ENCODE measurements at places on chromosomes 2 and 18.

DNA sequence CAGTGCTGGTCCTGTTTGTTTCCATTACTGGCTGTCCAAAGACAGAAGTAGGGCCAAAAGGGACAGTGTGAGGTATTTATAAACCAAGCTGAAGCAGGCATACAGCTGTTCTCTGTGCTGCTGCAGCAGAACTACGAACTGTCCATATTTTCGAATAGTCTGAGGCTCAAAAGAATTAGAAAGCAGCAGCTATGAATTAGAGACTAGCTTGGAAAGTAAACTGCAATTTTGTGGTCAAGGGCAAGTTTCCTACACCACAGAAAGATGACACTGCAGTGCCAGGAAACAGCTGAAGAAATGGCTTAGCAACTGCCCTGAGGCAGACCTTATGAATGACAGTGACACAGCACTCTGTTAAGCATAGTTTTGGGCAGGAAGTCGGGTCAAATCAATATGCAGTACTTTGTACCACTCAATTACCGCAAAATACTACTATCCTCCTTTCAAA, 125.3 kb downstream of the TMEM131 start:
- peak; percentile 76 for DNase-seq

DNA sequence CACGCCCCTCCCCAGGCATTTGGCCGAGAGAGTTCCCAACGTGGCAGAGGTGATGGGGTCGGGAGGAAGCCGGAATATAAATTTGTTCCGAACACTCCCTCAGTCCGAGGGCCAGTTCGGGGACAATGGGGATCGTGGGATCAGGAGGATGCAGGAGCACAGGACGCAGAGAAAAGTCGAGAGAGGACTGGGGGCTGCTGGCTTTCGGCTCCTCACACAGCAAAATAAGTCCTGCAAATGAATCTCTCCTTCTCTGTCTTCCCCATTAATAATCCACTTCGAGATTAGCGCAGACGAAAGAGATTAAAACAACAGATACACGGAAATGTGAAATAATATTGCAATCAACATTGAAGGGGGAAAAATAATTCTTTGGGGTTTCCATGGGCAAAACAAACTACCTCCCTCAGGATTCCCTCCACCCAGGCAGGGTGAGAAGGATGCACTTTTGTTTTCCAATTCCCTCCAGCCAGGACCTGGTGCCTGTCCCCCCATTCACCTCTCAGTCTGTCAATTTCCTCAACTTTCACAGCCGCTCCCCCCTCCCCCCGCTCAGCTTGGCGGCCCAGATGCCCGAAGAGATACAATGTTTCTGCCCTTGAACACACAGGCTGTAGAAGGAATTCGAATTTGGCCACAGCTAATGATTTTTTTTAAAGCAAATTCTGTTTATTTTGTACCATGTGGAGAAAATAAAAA, 3.1 kb upstream of the ZEB2 start:
- DNase-seq = no peak

GRCh38 chr2:157777427-157777826, 98.7 kb downstream of the ACVR1 start:
- peak; percentile 58 for DNase-seq

DNA sequence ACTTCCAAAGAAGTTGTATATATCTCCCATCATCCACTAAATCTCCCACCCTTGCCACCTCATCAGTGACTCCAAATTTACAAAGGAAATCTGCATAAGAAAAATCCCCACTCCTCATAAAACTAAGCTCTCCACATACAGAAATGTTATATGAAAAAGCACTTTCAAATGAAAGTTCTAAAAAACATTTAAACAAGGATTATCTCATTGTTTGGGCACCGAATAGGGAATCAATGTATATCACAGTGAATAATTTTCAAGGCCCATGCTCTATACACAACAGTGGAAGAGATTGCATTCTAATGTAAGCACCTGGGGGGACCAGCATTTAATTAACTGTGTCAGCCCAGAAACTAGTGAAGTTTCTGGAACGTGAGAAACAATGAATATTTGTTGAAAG, 70.1 kb downstream of the OSR1 start:
- no peak for DNase-seq

DNA sequence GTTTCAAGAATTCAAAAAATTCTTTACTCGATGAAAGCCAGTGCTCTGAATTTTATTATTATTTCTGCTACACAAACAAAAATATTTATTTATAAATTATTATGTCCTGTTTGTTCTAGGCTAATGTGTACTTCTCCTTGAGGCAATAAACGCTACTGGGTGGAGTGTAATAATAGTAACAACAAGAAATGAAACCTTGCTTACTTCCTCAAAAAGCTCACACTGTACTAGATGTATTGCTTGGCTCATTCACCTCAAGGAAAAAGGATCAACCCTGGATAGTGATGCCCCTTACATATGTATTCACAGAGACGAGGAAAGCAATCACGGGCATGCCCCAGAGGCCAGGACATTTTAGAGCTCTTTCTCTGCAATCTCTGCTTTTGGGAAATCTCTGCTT, 685.6 kb upstream of the NXPH2 start:
- no peak for DNase-seq

- DNase-seq = peak; percentile 13
Observed at GRCh38 chr2:235496239-235496621, 2.4 kb downstream of the AGAP1 start.

DNA sequence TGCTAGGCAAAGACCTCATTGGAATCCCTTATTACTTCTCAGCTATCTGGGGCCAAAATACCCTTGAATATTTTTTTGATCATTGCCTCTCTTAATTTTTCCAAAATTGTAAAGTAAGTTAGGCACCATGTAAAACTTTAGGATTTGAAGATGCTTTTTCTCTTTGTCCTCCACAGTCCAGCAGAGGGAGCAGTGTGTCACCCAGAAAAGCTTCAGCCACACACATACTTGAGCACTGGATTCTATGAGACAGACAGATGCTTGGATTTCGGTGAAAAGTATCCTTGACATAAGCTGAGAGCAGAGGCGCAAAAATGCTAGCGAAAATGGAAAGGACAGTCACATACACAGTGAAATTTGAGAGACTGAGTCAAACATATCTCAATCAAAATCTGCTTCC, 74.7 kb upstream of the KCNJ3 start:
- DNase-seq = peak; percentile 60

DNA sequence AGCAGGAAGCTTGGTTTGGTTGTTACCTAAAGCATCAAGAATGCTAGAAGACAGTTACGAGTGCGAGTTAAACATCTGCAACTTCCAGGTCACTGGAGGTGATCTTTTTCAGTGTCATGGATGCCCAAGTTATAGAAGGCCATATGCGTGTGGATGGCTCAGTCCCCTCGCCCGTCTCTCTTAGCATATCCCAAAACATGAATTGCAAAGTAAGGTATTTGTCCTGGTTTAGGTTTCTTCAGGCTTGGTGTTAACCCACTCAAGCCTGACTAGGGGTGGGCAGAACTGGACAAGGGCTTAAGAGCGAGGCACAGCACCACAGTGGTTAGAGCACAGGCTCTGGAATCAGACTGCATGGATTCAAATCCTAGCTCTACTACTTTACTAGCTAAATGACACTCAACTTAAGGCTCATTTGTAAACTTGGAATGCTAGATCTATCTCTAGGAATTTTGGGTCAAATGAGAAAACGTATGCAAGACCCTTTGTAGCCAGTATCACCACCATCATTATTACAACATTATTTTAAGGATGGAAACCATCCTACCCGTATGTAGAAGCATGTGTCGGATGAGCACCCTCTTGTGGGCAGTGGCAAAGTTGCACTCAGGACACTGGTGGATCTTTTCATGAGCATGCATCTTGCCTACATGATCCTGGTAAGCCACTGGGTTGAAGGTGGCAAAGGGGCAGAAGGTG, 11.2 kb downstream of the ZNF142 start:
- DNase-seq = peak; percentile 68

DNA sequence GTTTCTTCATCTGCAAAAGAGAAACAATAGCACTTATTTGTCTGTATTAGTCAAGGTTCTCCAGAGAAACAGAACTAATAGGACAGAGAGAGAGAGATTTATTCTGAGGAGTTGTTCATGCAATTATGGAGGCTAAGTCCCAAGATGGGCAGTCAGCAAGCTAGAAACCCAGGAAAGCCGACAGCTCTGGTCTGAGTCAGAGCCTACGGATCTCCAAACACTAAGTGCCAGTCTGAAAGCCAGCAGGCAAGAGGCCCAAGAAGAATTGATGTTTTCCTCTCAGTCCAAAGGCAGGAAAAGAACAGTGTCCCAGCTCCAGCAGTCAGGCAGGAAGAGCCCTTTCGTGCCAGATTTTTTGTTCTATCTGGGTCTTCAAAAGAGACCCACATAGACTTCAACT, 36.5 kb upstream of the SLC66A3 start:
- no peak for DNase-seq

DNA sequence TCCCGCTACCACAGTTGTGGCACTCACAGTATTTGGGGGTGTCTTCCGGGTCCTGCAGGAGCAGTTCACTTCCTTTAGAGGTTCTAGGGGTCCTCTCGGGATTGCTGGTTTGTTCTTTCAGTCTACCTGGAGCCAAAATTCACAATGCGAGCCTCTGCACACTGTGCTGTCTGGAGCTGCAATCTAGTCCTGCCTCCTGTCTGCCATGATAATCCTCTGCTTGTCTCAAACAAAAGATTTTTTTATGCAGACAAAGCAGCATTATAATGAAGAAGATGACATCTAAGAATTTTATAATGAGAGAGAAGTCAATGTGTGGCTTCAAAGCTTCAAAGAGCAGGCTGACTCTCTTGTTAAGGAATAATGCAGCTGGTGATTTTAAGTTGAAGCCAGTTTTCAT, 975.1 kb upstream of the GYPC start:
- DNase-seq = no peak

- no peak for DNase-seq
Observed at GRCh38 chr2:133887676-133888040, 319.4 kb upstream of the NCKAP5 start.

DNA sequence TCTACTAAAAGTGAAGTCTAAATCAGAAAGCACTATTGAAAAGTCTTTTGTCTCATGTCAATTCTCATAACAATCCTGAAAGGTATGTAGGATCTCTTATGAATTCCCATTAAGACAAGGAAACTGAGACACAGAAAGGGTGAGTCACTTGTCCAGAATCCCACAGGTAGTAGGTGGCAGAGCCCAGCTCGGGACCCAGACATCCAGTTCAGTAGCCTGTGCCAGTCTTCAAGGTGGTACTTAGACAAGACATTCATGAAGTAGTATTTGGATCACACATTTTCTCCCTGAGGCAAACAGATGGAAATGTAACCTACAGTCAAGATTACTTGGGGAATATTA, 14.8 kb upstream of the PARD3B start:
- DNase-seq = no peak

DNA sequence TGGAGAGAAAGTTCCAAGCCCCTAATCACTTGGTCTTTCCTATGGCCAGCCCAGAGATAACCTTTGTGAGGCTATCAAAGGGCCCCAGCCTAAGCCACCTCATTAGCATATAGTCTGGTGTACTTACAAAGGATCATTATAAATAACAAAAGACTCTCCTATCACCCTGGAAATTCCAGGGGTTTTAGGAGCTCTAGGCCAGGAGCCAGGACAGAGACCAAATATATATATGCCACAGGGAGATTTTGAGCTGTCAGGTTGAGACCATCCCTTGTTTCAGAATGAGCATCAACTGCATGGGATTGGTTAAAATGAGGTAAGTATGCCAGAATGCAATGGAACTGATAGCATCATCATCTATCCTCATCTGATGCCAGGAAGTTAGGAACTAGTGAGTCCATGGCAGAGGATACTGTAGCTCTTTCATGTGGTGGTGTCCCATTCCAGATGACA, 32.1 kb upstream of the CHRNA1 start:
- DNase-seq = no peak

DNA sequence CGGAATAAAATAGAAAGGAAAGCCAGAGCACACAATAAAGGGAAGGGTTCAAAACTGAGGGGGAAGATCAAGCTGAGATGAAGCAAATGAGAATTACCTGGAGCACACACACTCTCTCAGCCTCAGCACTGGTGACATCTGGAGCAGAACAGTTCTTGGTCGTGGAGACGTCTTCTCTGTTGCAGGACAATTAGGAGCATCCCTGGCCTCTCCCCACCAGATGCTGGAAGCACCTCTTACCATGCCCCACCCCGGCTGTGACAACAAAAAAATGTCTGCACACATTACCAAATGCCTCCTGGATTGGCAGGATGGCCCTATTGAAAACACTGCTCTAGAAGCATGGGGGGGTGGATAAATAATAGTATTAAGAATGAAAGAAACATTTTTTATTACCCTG, 43.6 kb upstream of the MAP3K20 start:
- no peak for DNase-seq

DNA sequence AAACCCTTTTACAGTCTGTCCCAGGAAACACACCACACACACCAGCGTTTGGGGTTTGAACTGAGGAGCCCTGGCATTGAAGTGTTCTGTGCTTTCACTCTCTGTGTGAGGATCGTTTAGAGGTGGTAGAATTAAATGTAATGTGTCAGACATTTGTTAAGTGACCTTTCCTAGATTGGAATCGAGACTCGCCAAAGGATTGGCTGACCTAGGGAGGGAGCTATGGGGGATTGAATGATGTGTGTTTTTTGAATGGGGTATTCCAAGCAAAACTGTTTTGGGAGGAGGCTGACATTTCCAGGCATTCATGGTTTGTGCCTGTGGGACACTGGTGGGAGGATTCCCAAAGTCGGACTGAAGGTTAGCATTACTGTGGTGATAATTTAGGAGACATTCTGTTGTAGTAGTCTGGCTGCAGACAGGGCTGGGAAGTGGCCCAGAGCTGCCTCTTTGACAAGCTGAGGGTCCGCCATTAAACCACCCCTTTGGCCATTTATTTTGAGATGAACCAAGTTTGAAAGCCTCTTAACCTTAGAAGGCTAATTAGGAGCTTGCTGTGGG, 1.7 kb downstream of the MYO1B start:
- peak; percentile 21 for DNase-seq
